Gastrocnemius medialis (tissue), 4 donors: ENCODE measurements at places on chromosomes 4 and X.
A peak's percentile ranks its signal among the peaks of the same experiment; 100 is the strongest.

- DNase-seq: no peak
Measured at GRCh38 chr4:98490251-98490650, 168.2 kb downstream of the TSPAN5 start.

DNA sequence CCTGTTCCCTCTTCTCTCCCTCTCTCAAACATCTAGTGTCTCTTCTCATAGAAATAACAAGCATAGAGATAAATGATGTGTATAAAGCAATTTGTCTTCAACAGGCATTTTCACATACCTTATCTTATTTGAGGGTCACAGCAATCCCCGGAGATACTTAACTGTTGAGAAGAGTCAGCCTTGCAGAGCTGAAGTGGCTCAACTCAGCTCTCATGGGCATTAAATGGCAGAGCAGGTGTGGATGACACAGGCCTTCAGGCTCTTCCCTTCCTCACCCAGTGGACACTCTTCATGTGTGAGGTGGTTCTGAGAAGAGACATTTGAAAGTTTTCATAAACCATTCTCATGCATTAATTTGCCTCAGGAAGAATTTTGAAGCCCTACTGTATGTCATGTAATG, 134.2 kb downstream of the AFF2 start:
- DNase-seq: no peak

DNA sequence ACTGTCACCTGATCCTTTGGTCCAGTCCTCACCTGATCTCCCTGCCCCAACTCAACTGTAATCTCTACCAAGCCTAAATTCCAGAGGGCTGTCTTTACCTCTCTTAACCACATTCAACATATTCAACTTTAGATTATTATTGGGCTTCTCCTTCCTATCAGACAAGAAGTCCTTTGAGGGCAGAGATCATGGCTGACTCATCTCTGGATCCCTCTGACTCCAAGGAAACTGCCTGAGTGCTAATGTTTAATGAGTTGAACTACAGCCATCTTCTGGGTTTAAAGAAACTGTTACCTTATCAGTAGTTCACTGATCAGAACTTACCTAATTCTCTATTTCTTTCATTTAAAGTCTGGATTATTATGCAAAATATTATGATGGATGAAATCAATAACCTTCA, 135.7 kb downstream of the GPC3 start:
- no peak for DNase-seq

- DNase-seq: peak; percentile 28
Measured at GRCh38 chrX:15468036-15468435, 25.1 kb downstream of the PIR start.

- no peak for DNase-seq
Measured at GRCh38 chr4:23463071-23463470, 426.8 kb downstream of the PPARGC1A start.

- peak; percentile 3 for DNase-seq
Measured at GRCh38 chrX:51837921-51838320, 55.5 kb upstream of the MAGED1 start.

DNA sequence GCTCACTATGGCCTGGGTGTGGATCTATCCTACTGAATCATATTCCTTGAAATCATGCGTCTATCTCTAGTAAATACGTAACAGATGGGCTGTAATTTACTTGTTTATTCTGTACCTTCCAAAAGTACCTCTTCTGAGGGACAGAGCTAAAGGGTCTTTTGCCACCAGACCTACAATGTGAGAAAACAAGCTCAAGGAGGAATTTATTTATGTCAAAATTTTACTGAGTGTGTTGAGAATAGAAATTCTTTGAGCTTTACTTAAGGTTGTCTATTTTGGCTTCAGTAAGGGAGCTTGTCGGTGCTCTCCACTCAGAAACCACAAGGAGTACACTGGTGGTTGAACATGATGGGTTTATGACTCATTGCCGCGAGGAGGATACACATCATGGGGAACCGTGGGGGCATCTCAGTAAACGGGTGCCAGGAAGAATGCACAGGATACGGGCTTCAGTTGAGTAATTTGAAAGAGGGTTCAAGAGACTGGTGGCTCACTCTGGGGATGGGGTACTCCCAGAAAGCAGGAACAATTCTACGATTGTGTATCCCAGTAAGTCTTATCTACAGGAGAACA, 3.0 kb downstream of the ANK2 start:
- DNase-seq: no peak

- DNase-seq: no peak
Measured at GRCh38 chr4:102298716-102299115, 46.6 kb downstream of the SLC39A8 start.

- DNase-seq: no peak
Measured at GRCh38 chr4:186258216-186258811, 7.7 kb upstream of the F11 start.

DNA sequence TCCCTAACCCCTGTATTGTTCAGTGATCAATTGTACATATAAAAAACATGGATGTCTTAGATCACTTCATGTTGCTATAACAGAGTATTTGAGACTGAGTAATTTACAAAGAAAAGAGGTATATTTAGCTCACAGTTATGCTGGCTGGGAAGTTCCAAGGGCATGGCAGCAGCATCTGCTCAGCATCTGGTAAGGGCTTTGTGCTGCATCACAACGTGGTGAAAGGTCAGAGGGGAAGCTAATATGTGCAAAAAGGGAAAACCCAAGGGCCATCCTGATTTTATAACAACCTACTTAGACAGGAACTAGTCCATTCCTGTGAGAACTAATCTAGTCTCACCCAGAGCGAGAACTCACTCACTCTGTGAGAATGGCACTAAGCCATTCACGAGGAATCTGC, 128.2 kb upstream of the OTUD4 start:
- DNase-seq: no peak

DNA sequence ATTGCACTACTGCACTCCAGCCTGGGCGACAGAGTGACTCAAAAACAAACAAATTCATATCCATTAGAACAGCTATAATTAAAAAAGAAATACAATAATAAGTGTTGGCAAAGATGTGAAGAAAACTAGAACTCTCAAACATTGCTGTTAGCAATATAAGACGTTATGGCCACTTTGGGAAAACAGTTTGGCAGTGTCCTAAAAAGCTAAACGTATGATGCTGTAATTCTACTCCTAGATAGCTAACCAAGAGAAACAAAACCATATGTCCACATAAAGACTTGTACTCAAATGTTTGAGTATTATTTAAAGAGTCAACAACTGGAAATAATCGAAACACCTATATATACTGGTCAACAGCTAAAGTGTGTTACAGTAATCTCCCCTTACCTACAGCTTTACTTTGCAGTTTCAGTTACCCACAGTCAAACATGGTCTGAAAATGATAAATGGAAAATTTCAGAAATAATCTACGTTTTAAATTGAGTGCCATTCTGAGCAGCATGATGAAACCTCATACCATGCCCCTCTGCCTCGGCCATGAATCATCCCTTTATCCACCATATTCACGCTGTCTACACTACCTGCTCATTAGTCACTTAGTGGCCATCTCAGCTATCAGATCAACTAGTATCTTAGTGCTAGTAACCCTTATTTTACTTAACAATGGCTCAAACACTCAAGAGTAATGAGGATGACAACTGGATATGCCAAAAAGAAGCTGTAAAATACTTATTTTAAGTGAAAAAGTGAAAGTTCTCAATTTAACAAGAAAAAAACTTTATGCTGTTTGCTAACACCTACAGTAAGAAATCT, 4.9 kb downstream of the ELF2 start:
- no peak for DNase-seq

DNA sequence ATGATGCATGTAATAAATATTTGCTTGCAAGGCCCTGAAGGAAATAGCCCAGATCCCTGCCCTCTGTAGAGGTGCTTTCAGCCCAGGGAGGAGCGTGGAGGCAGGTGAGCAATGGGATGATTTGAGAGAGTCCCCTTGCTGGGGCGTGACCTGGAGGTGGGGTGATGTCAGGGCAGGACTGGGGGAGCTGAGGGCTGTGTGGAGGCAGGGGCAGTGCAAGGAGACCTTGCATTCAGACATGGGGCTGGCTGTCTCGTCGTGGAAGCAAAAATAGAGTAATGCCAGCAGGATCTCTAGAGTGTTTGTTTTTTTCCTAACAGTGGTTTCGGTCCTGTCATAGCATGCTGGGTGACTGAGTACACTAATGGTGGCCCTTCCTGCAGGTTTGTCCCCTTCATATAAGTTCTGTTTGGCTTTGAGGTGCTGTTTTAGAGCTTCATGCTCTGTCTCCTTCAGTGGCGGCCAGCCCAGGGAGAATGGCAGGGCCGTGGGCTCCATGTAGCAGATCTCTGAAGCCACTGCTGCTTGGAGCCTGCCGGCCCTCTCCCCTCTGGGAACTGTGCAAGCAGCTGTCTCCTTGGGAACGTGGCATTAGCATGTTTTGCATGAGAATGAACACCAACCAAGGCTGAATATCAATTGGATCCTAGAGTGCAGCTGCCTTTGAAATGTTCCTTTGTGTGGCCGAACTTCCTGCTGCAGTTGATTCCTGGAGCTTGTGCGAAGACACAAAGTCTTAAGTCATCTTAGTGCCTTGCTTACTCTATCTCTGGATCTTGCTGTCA, 39.3 kb upstream of the CLDN34 start:
- no peak for DNase-seq

- DNase-seq: no peak
Measured at GRCh38 chr4:121376556-121376955, 4.3 kb downstream of the QRFPR start.

GRCh38 chrX:2351999-2352995, 148.5 kb downstream of the DHRSX start:
- DNase-seq: peak; percentile 61

- DNase-seq: no peak
Measured at GRCh38 chr4:25943805-25944204, 29.8 kb downstream of the SMIM20 start.

DNA sequence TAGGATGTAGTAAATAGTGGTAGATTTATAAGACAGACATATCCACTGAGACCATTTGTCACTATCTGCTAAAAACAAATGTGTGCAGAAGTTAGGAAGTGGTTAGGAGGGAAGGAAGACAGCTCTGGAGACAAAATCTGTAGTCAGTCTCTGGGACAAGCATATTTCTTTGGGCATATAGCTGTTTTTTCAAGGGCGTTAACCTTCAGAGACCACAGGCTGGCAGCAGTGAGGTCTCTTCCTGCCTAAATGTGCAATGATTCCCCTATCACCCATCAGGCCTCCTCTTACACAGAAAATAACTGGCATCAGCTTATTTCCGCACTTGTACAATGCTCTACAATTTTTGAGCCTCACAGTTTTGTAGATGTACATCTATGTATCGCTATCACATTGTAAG, 6.5 kb downstream of the TMEM150C start:
- DNase-seq: no peak

DNA sequence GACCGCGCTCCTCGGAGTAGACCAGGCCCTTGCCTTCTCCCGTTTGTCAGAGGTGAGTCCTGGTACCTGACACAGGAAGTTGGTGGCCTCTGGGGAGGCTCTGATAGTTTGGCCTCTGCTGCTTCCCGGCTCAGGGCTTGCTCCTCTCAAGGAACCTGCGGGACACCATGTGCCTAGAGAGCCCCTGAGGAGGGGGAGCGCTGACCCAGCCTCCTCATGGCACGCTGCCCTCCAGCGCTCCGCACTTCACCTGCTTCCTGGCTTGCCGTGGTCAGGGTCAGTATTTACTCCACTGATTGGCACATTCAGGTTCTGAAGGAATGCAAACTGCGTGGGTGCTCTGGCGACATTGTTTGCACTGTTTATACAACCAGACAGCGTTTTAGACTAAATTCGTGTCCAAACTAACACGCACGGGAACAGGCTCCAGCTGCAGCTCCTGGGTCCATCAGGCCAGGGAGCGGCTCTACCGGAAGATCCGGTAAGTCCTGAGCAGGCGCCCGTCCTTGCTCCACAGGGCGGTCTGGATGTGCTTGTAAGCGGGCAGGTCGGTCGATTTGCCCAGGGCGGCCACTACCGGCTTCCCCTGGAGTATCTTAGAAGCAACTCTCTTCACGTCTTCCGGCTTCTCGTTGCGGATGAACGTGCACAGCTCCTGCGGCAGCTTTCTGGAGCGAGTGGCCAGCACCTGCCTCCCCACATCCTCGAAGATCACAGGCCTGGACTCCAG, 121.6 kb upstream of the GRID2 start:
- DNase-seq: no peak

- no peak for DNase-seq
Measured at GRCh38 chrX:155028877-155029291, 2.2 kb downstream of the FUNDC2 start.

GRCh38 chr4:87961993-87962392, 13.5 kb upstream of the SPP1 start:
- no peak for DNase-seq

DNA sequence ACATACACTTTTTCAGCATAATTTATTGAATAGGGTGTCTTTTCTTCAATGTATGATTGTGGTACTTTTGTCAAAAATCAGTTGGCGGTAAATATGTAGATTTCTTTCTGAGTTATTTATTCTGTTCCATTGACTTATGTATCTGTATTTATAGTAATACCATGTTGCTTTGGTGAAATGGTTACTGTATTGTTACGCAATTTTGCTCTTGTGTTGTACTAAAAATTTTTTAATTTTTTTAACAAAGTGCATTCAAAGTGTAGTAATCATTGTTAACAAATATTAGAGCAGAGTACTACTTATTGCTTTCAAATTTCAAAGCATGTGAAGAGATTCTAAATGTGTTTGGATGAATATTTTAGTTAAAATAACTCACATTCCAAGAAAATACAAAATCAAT, 915.4 kb downstream of the PCDH19 start:
- DNase-seq: no peak

DNA sequence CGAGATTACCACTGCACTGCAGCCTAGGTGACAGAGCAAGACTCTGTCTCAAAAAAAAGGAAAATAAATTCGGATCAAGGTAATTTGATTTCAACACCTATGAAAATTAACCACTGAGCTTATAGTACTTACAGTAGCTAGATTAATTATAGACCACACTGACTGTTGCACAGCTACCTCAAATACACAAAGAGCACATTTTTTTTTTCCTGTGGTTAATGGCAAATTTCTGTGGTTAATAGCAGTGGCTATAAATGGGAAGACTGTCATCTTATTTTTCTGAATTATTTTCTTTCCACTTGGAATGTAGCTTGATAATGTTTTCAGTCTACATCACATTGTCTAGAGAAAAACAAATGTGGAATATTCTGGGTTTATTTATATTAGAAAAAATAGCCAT, 1661.6 kb upstream of the PCDH7 start:
- DNase-seq: no peak

DNA sequence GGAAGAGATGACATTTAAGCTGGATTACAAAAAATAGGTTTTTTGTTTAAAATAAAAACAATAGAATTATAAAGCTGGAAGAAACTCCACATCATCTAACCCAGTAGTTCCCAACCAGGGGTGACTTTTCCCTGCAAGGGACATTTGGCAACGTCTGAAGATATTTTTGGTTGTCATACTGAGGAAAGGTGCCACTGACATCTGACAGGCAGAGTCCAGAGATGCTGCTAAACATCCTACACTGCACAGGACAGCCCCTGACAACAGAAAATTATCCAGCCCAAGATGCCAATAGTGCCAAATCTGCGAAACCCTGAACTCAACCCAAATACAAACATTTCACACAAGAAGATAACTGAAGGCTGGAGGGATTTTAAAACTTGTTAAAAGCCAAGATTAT, 18.5 kb downstream of the TAB3 start:
- DNase-seq: no peak

DNA sequence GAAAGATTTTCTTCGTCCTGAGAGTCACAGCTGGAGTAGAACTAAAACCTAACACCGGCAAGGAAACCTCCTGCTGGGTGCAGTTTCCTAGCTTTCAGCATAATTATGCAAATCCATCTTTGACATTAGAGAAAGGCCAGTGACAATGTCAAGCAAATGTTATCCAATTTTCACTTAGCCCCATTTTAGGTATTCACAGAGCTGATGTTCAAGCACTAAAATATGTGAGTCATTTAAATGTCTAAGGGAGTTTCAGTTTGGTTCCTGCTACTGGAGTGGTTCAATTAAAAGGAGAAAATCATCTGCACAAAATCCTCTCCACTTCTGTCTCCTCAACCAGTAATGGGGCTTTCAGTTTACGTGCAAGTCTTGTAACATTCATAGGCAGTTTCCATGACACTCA, 37.1 kb upstream of the AMOT start:
- DNase-seq: no peak
